ENCODE measurements at places on chromosomes 6 and 20.

GRCh38 chr6:155143029-155143577 is 120.7 kb upstream of the CLDN20 start:
- no peak for DNase-seq

DNA sequence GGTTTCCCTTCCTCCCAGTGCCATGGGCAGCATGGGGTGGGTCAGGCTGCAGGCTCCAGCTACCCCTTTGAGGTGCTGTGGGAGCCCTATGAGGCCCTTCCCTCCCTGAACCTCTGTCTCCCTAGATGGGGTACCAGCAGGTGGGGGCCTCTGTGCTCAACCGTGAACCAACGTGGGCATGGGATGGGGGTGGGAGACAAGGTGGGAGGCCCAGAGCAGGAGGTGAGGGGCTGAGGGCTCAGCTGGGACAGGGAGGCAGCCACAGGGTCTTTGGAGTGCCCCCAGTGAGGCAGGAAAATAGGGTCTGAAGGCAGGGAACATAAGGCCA is 33.3 kb downstream of the SUN5 start:
- no peak for DNase-seq

DNA sequence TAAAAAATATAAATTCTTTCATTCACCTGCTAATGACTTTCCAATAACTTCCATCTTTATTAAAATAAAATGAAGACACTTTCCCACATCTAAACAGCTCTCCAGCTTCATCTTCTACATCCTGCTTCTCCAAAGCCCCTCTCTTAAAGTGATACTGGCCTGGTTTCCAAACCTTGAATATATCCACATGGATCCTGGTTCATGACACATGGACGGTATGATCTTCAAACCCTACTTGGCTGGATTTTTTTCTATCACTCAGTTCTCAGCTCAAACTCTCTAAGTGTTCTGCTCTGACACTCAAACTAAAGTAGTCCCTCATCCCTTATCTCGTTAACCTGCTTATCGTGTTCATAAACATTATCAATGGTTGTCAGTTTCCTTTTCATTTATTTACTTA is 128.2 kb downstream of the PAK5 start:
- DNase-seq, result no peak

- no peak for DNase-seq
These were observed 89.3 kb downstream of the DTD1 start for GRCh38 chr20:18677126-18677525.

- DNase-seq, result no peak
These were observed 13.6 kb downstream of the LRRC73 start for GRCh38 chr6:43496370-43497128.

DNA sequence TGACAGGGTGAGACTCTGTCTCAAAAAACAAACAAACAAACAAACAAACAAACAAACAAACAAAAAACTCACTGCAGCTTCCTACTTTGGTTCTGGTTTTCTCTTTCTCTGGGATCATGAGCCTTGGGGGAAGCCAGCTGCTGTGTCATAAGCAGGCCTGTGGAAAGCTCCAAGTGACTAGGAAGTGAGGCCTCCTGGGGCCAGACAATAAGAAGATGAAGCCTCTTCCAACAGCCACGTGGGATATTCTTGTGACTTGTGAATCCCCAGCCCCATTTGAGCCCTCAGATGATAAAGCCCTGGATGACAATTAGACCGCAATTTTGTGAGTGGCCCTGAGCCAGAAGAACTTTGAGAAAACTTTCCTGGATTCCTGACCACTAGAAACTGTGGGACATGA is 11.4 kb downstream of the HLA-A start:
- DNase-seq, result peak; percentile 73

GRCh38 chr6:87408721-87409155 is 966 bp downstream of the CFAP206 start:
- no peak for DNase-seq

GRCh38 chr6:88562353-88563276 is 396.5 kb upstream of the CNR1 start:
- no peak for DNase-seq

DNA sequence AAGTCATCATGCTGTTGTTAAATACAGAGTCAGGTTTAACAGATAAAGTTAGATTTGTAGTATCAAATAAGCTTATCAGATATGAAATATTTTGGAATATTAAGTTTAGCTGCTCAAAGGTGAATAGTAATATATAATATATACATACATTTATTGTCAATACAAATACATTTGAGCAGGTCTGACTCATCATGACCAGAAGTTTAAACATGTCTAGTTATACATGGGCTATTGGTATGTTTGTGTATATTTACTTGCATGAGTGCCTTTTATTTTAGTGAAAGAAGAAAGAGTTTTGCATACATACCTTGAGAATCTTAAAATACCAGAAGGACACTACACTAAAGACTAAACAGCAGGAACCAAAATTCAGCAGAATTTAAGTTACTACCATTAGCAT is 76.8 kb downstream of the BMP5 start:
- no peak for DNase-seq

DNA sequence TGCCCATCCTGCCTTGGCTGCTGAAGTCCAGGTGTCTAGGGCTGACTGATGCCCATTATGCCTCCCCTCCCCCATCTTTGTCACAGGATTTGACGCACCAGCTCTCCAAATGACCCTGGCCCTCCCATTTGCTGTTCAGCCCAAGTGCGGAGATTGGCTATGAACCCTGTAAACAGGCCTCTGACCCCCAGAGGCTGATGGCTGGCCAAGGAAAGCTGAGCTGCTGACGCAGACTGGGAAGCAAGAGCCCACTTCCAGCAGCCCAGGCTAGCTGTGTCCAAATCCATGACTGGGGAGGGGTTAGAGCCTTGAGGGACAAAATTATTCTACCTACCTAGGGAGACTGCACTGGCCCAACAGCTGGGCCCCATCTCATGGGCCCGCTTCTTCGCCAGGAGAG is 797 bp upstream of the GNRH2 start:
- no peak for DNase-seq

GRCh38 chr6:142860498-142860897 is 84.5 kb downstream of the HIVEP2 start:
- no peak for DNase-seq

DNA sequence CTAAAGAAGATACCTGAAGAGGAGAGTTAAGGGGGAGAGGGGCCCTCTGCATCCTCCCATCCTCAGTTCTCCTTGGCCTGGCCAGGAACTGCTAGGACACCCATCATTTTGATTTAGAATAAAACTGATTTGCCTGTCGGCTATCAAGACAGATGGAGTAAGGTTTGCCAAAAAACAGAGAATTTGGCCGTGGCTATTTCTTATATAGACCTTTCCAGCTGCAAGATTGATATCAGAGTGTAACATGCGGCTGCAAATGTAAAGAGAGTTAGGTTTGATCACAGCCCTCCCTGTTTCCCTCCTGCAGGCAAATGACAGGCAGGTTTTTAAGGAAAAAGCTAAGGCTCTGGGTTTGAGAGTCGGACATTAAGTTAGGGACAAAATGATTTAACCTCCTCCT is 226.6 kb upstream of the TAB2 start:
- DNase-seq, result no peak

Measured in inflammatory macrophage (primary cell).